ENCODE measurements at places on chromosomes 6 and 20.

GRCh38 chr6:31489086-31489485, 8.9 kb upstream of the MICB start:
- no peak for DNase-seq

DNA sequence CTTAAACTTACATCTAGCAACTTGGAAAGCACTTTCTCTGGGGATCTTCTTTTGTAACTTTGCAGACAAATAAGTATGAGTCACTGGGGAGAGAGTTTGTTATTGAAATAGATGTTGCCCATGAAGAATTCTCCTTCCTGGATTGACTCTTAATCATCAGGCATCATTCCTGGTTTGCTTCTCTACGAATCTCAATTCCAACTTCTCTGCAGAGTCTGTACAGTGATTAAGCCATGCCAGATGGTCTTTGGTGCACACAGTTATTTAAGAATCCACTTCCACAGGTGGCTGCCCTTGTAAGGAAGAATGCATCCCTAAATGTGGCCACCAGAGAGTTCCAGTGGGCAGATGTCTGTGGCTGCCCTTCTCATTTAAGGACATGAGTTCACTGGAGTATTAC, 25.7 kb downstream of the MYCT1 start:
- DNase-seq = no peak

DNA sequence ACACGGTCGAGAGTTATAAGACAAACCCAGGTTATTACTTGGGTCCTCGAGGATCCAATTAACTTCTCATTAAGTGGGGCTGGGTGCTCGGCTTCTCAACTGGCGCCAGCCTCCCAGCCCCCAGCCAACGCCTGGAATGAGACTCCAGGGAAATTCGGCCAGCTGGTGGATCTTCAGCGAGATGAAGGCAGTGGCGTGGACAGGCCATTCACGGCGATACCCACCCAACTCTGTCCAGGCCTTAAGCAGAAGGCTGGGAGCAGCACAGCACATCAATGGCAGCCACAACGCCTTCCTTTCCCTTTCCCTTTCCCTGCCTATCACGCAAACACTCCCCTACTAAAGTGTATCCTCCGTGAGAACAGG, 868 bp downstream of the METTL24 start:
- no peak for DNase-seq

DNA sequence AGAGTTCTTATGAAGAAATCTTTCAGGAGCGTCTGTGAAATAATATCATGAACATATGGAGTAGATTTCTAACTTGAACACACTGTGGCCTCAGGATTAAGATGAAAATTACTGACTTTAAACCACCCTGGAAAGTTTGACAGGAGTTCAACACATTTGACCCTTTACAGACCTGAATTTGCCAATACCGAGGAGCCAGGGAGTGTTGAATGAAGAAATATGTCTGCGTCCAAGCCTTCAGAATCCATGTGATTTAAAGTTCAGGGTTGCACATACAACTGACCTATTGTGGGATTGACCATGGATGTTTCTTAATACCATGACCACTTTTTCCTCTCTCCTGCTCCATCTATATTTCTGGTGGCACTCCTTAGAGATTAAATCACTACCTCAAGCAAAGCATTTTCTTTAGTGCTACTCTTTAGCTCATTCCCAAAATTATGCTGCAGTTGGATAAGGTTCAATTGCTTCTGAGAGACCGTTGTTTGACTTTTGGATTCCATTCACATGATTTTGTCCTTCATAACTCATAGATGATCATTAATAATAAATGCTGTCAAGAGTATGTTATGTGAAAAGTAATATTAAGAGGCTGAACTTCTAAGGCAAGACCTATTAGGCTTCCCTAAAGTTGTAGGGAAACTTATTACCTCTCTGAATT, 57.4 kb downstream of the PRL start:
- DNase-seq = no peak

DNA sequence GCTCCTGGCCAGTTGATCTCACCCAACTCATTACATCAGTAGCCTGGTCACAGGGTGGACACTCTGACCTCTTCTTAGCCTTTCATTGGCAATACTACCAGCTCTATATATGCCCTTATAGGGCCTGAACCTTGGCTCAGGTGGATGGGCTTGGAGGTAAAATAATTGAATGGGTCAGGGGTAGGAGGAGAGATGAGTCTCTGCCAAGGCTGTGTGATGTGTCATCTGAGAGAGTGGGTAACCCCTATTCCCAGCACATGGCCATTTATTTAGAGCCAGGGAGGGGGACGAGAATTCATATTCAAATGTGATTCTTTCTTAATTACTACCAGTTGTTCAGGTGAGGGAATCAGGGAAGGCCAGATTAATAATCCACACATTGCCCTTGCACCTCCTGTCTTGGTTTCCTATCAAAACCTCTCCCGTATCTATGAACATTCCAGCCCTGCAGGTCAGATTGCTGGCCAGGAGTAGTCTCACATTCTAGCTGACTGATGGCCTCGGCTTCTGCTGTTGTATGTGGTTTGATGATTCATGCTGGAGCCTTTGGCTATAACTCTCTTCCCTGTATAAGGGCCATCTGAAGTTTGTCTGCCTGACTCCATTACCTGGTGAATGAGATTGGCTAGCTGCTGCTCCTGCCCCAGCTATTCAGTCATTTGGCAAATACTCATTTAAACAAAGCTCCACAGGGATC, 13.4 kb downstream of the C20orf173 start:
- no peak for DNase-seq
